ENCODE measurements at places on chromosomes 1 and 21.

GRCh38 chr1:233883671-233884070 is 20.8 kb upstream of the SLC35F3 start:
- DNase-seq, result no peak

DNA sequence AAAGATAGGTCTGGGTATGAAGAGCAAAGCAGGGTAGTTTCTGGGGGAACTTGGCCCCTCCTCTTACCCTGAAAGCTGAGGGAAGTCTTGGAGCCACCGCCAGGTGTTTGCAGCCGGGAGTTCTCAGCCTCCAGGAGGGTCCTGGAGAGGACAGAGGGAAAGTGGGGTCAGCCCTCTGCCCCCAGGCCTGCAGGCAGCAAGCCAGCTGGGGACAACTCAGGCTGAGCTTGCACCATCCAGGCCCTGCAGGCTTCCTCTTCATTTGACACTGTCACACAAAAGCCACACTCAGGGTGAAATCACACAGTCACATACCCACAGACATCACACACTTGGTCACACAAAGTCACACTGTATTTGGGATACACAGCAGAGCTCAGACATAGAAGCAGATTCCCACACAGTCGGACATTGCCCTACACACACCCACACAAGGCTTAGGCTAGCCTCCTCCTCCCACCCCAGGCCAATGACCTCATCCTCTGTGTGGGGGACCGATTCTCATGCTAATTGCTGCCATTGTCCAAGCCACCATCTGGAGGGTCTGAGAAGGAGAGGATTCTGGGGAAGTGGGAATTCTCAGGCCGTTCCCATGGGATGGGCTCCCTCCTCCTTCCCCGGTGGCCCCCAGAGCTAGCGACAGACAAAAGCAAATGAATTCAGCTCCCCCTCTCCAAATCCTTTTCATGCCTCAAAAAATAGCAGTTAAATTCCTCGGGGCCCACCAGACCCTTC is 3.7 kb downstream of the NES start:
- DNase-seq, result no peak

DNA sequence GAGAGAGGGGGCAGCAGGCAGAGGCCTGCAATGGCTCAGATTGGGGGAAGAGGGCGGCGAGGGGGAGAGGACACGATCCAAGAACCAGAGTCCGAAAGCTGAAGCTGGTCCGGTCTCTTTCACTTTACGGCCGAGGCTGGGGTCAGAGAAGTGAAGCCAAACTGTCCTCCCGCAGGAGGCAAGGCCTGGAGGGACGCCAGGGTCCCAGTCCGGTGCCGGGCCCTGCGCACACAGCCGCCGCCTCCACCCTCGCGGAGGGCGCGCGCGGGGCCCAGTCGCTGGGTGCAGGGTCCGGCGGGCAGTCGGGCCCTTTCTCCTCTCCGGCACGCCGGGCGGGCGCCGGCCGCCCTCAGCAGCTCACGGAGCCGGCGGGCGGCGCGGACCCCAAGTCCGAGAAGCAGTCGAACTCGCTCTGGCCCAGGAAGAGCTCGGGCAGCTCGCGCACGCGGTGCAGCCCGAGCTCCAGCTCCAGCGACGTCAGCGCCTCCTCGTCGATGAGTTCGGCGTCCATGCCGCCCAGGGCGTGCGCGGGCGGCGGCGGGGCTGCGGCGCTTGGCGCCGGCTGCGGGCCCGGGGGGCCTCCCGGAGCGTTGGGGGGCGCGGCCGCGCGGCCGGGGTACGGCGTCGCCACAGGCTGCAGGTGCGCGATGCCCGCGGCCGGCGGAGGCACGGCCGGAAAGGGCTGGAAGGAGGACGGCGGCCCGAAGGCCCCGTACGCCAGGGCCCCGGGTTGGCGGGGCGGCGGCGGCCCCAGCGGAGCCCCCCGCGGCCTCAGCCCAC is 749 bp downstream of the CITED4 start:
- DNase-seq, result no peak

- no peak for DNase-seq
These were observed 15.0 kb downstream of the SLC6A9 start for GRCh38 chr1:44016041-44016889.

GRCh38 chr1:203480525-203481084 is 5.0 kb downstream of the PRELP start:
- DNase-seq, result no peak

DNA sequence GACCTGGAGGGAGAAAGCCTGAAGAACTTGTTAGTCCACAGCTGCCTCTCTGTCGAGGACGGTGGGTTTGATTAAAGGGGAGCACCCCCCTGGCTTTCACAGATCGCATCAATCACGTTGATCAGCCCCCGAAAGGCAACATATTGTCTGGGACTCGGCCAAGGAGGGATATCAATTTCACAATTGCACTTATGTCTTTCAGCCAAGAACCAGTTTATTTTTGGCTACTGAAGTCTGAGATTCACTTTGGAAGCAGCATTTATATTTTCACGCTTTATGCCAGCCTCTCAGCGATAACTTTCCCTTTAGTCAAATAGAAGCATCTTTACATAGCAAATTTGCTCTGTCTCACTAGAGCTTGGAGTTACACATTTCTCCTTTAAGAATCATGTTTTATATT is 253.2 kb upstream of the RRP15 start:
- no peak for DNase-seq

DNA sequence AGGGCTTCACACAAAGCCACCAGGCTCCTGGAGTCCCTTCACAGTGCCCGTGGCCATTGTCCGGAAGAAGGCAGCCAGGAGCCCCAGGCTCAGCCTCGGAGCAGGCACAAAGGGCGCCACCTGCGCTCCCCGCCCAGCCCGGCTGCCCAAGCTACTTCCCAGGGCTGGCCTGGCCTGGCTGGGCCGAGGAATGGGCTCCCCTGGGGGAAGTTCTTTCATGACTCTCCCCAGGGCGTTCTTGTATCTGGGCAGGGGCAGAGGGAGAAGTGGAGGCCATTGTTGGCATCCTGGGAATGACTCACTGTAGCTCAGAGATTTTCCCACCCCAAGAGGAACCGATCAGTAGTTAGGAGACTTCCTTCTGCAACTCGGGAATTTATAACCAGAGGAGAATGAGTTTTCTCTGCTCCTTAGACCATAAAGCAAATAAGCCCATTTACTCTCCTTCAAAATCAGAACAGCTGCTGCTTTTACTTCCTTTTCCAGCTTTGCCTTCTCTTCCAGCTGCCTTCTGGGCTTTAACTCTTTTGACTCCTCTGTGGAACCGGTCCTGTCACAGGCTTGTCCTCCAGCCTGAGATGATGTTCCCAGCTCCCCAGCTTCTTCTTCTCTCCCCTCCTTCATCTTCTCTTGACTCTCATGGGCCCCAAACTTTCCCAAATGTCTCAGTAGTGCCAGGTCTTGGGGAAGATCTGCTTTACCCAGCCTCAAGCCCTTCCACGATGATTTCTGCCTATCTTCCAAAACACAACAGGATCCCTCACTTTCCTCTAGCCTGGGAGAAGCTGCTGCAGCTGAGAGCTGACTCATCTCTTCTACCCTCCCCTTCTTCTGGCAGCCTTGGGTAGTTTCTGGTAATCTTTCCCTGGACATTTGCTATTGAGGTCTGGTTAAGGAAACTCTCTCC is 118.7 kb upstream of the CD34 start:
- DNase-seq, result no peak

DNA sequence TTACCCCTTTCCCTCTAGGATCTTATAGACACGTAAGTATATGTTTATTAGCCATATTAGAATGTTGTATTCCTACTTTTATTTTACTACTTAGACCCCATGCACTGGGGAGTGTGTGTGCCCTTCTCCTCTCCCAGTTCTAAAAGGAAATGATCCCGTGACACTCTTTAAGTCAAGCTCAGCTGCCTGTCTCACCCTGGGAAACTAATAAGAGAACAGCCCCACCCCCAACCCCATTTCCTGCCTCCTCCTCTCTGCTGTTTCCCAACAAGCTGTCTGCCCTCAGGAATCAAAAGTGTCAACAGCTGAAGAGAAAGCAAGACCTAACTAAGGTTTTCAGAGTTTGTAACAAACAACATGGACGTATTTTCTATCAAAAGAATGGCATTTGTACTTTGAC is 92.6 kb upstream of the VAV3 start:
- no peak for DNase-seq

DNA sequence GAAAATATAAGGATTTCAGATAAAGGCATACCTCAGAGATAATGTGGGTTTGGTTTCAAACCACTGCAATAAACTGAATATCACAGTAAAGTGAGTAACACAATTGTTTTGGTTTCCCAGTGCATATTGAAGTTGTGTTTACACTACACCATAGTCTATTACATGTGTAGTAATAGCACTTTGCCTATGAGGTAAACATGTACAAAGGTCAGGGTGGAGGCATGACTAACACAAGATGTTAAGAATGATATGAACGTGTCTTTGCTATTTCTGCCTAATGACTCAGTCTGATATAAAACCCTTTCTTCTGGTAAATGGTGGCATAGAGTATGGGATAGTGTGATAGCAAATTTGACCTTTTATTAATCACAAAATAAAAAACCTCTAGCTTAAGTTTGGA is 621.5 kb upstream of the ADGRL2 start:
- DNase-seq, result no peak

DNA sequence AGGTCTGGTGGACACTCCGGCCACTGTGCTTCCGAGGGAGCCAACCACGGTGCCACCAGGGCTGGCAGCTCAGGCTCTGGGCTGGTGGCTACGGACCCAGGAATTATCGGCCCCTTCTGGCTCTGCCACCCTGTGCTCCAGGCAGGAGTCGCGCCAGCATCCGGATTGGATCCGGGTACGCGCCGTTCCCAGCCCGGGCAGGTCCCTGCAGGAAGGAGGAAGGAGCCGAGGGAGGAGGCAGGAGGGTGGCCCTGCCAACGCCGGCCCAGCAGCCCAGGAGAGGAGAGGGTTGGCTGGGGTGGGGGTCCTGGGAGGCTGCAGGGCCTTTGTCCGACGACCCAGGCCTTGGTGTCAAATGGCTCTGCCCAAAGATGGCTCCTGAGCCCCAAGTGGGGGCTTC is 160.5 kb downstream of the CASZ1 start:
- no peak for DNase-seq

DNA sequence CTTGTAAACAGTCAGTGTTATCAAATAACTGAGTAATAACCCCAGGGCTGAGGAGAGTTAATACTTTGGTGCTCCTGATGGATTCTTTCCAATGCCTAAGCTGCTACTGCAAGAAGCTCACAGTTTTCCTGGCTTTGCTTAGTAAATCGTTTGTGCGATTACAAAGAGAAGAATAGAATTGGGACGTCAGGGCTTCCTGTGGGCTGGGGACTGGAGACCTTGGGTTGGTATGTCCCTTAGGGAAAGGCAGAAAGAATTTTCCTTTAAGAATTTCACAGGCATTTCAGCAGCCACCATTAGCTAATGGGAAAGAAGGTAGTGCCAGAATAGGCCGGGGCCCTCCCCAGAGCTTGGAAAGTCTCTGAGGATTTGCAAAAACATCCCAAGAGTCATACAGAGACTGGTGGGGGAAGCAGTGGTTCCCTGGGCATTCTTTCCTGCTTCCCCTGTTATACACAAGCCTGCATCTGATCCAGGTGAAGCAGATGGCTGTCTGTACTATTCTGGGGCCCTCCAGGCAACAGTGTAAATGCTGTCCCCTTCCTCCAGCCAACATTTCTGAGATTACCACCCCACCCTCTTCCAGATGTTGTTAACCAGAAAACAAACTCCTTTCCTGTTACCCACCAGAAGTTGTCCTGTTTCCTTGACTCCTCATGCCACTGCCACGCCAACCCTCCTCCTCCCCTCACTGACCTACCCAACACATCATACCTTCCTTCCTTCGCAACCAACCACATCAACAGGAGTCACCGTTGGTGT is 40.2 kb downstream of the PLXNA2 start:
- no peak for DNase-seq

DNA sequence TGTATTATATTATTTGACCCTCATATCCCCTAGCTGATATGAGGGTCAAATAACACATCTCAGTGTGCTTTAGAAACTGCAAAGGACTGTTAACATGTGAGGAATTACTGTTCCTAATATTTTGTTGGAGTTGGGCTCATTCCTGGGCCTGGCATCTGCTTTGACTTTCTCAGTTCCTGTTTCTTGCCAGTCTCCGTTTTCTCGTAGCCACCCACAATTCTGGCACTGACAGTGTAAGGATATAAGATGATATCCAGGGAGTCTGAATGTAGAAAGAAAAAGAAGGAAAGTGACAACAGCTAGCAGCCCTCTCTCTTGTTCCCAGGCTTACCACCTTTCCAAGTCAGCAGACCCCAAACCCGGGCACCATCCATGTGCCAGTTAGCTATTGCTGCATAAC is 54.4 kb upstream of the SCMH1 start:
- no peak for DNase-seq

DNA sequence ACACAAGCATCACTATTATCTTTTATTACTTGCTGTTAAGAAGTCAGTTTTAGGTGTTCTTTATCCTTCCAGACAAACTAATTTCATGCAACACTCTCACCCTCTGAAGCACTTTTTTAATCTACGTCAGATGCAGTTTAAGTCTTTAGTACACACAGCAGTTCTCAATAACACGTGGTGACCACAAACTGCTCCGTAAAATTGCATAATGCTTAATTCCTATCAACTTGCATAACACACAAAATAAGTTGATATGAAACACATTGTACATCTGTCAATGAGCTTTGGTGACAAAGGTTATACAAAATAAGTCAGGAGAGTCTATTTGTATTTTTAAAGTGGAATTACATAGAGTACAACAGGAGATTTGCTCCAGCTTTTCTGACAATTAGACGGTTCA is 140.9 kb upstream of the ETS2 start:
- no peak for DNase-seq

DNA sequence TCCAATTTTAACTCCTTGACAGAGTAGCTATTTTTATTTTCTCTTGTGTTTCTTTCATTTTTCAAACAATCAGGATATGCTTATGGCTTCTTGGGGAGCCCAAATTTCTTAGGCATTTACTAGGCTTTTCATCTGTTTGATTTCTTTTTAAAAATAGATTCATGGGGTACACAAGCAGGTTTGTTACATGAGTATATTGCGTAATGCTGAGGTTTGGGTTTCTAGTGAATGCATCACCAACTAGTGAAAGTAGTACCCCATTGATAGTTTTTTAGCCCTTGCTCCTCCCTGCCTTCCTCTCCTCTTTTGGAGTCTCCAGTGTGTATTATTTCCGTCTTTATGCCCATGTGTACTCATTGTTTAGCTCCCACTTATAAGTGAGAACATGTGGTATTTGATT is 190.7 kb downstream of the CENPF start:
- no peak for DNase-seq

DNA sequence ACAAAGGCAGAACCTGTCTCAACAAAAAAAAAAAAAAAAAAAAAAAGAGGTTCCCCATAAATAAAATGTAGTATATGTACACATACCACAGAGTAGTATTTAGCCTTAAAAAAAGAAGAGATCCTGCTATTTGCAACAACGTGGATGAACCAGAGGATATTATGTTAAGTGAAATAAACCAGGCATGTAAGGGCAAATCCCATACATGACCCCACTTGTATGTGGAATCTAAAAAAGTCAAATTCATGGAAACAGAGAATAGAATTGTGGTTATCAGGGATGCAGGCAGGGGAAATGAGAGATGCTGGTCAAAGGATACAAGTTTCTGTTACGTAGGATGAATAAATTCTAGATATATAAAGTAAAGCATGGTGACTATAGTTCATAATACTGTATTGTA is 16.7 kb downstream of the SLC44A3 start:
- no peak for DNase-seq
